ENCODE measurements at places on chromosomes 1 and 21. TPM values are rescaled to one million over a fixed set of nuclear protein-coding genes. Genes with fewer than 3 reads are reported as not detected.

Gene LCE3E
- polyA plus RNA-seq, result not detected

Gene CAPZB
- 391 TPM for polyA plus RNA-seq

Gene NLRP3
- polyA plus RNA-seq, result 2.2 TPM

Gene SLC6A17
- polyA plus RNA-seq, result 0.03 TPM

Gene SH2D5
- polyA plus RNA-seq, result 0.15 TPM

Gene EGLN1
- 18.5 TPM for polyA plus RNA-seq

Gene NTMT2
- polyA plus RNA-seq, result not detected

Gene RNU1-4
- not detected for polyA plus RNA-seq

Gene KIRREL1
- 45.5 TPM for polyA plus RNA-seq

Gene FLG2
- polyA plus RNA-seq, result not detected

Gene RGS2
- 56.4 TPM for polyA plus RNA-seq

Gene FCRL4
- polyA plus RNA-seq, result not detected

Gene NBPF6
- polyA plus RNA-seq, result not detected

Gene RIIAD1
- not detected for polyA plus RNA-seq

Gene ZNF593OS
- 0.54 TPM for polyA plus RNA-seq

Gene CRNN
- not detected for polyA plus RNA-seq
